GM23248 (cell line): ENCODE measurements at places on chromosomes 2 and 18.

DNA sequence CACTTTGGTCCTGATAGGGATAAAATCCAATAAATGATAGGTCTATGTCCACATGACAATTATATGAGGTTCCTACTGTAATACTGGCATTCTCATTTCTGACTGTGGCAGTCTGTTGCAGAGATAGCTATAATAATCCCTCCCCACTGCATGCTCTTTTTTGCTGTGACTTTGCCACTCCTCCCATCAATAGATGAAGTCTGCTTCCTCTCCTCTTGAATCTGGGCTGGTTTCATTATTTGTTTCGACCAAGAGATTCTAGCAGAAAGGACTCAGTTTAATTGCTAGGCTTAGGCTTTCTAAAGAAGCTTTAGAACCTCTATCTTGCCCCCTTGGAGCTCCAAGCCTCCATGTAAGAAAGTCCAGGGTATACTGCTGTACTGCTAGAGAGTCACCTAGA is 23.3 kb upstream of the CREB1 start:
- DNase-seq, result no peak

DNA sequence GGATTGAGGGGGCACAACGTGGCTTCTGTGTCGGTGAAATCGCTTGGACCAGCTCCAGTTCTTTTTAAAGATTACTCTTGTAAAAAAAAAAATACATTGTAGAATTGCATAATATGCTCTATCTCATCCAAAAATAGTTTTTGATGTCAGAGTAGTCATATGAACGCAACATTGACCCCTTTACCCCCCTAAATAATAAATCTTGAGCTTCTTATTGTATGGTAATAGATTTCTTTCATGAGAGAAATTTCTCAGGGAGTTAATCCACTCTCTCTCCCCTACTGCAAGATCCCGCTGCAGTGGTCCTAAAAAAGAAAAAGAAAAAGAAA is 50.2 kb upstream of the PAIP2B start:
- no peak for DNase-seq

GRCh38 chr2:54122171-54122935 is 6.9 kb downstream of the ACYP2 start:
- peak; percentile 35 for DNase-seq

- DNase-seq, result no peak
Observed at GRCh38 chr2:122218596-122218995, 463.1 kb downstream of the TSN start.

DNA sequence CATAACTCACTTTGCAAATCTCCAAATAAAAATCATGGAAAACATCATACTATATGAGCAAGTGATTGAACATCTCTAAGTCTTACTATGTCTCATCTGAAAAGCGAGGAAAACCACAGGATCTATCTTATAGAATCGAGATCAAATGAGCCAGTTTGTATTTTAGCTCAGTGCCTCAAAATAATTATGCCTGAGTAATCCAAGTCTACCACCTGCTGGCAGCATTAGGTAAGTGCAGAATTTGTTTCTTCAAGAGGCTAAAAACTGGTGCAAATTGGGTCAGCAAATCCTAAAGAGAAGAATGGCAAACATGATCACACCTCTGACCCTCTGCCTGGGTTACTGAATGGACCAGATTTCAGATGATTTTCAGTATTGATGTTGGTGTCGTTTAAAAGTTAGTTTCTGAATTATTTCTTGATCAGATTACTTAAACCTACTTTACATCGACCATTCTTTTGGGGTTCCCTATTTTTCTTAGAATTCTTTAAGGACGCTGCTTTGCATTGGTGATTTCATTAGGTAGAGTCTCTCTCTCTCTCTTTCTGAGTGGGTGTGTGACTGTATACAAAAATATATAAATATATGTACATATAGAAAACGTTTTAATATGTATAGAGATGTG is 12.7 kb upstream of the FHOD3 start:
- peak; percentile 77 for DNase-seq

GRCh38 chr2:23092831-23093230 is 292.1 kb upstream of the KLHL29 start:
- peak; percentile 48 for DNase-seq

GRCh38 chr2:6771634-6772611 is 93.8 kb downstream of the CMPK2 start:
- no peak for DNase-seq
